Activated CD4-positive, CD25-positive, alpha-beta regulatory T cell treated with anti-CD3 and anti-CD28 coated beads, Interleukin-2, amount 50 U/mL, for 16 hours (primary cell): ENCODE measurements at places on chromosomes 5 and 9.

GRCh38 chr9:121778252-121779225 lies 127.1 kb downstream of the DAB2IP start:
- DNase-seq, result no peak

DNA sequence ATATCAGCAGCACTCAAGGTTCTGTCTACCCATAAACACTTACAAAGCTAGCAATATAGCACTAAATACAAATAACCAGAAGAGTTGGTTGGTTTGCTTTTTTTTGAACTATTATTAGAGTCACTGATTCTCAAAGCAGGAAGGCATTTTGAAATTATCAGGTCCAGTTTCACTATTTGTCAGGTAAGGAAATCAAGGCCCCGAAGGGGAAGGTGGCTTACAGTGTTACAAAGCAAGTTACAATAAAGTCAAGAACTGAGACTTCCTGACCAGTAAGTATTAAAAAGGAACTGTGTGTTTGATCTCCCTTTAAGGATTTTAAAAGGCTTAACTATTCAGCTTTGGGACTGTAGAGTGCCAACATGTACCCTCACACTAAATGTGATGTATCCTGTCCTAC lies 10.8 kb downstream of the C5orf15 start:
- no peak for DNase-seq

- DNase-seq, result no peak
These were observed 180.2 kb downstream of the FBXL17 start for GRCh38 chr5:108201721-108202120.

- no peak for DNase-seq
These were observed 12.1 kb upstream of the ERAP1 start for GRCh38 chr5:96819806-96820205.
